ENCODE measurements at places on chromosomes 12 and 14. TPM values are rescaled to one million over a fixed set of nuclear protein-coding genes. Genes with fewer than 3 reads are reported as not detected.

The DAAM1 gene
- 67.7 TPM for polyA plus RNA-seq

The GALNT6 gene
- polyA plus RNA-seq, result 6.3 TPM

The RPGRIP1 gene
- polyA plus RNA-seq, result 0.58 TPM

DNA sequence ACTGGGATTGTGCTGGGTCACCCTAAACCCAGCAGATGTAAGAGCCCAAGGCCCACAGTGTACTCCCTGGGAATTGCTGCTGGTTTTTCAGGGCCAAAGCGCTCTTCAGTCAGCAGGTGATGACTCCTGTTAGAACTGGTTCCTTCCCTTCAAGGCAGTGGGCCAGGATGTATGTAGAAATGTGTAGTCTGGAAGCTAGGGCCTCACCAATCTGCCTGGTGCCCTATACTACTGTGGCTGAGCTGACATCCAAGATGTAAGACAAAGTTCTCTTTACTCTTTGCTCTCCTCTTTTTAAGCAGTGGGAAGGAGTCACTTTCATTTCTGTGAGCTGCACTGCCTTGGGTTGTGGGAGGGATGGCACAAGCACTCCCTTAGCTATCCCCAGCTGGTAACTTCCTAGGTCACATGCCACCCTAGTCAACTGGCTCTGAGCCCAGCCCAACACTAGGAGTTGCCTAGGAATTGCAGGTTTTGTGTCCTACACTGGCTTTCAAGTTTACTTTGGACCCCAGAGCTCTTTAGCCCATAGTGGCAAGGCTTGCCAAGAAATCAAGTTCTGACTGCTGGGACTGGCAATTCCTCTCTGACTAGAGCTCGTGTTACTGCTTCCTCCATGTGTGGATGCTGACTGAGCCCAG, 249.2 kb downstream of the C12orf50 start:
- no peak for DNase-seq

DNA sequence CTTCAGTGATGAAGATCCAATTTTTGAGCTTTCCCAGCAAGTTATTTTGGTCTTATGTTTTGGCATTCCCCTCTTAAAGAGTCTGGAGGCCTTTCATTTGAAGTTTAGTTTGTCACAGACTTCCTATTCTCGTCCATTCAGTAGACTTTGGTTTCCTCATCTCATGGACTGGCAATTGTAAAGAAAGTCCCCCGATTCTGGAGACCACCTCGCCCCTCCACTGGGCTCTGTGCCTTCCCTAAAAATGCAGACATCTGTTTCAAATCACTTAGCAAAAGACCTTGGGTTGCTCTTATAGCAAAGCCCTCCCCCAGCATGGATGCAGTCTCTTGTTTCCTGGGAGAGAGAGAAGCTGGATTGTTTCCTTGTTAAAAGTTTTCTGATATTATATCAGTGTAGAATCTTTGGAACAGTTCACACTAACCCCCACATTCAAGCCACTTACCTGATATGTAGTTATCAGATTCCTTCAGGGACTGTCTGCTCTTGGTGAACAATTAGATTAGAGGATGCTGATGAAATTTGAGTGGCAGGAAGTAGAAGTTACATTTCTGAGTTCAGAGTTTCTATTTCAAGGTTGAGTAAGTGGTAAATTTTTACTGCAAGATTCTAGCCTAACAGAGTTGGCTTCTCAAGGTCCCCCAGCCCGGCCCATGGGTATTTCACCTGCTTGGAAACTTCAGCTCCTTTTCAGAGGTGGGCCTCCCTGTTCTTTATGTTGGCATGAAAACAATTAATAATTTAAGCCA, 56.3 kb downstream of the PLXNC1 start:
- no peak for DNase-seq

- no peak for DNase-seq
These were observed 23.7 kb downstream of the VDR start for GRCh38 chr12:47881051-47881450.

DNA sequence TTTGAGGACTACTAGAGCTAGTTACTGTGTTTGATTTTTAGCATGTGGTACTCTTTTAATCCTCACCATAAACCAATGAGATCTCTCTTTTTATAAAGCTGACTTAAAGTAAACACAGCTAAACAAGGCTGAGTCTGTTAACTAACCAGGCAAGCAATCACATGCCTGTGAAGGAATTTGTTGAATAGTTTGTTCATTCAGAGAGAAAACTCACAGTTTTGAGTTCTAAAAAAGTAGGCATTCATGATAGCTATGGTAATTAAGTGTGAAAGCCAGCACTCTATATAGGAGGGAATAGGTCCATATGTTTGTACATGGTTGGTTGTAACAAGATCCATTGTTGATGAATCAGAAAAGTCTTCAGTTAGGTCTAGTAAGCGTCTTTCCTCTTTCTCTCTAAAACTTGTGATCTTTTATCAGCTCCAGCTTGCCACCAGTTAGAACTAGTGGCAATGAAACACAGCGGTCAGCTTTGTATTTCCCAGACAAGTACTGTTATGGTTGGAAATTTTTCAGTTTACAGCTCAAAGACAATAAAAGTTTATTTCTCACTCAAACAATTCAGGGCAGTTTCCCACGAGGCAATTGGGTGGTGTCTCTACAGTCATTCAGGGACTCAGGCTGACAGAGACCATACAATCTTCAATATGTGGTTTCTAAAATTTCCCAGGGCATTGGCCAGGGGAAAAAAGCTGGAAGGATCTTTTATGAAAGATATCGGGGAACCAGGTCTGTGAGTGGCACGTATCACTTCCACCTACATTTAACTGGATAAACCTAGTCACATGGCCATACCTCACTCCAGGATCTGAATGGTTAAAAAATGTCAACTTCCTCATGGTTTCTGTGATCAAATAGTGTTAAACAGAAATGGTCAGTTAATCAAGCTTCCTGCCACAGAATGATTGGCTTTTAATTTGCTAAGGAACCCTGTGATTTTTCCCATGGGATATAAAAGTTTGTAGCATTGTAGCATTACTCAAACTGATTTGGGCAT, 203.1 kb downstream of the KIF21A start:
- DNase-seq, result no peak

Measured in left kidney (tissue), 8 donors.